ENCODE measurements at places on chromosomes 3 and 15.

DNA sequence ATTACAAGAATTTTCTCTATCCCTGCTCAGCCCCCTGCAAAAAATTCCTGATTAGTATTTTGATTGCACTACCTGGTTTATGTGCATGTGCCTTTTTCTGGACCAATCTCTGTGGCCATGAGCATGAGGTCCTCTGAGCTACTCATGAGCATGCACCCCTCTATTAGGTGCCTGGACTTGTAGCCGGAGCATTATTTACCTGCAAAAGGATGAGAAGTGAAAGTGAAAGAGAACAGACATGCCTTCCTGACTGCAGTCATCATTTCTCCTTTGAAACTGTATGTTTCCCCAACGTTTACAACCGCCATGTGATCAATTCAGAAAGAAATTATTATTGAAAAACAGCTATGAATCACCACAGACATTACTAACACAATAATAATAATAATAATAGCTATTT lies 1008.8 kb downstream of the ROBO2 start:
- DNase-seq, result no peak

DNA sequence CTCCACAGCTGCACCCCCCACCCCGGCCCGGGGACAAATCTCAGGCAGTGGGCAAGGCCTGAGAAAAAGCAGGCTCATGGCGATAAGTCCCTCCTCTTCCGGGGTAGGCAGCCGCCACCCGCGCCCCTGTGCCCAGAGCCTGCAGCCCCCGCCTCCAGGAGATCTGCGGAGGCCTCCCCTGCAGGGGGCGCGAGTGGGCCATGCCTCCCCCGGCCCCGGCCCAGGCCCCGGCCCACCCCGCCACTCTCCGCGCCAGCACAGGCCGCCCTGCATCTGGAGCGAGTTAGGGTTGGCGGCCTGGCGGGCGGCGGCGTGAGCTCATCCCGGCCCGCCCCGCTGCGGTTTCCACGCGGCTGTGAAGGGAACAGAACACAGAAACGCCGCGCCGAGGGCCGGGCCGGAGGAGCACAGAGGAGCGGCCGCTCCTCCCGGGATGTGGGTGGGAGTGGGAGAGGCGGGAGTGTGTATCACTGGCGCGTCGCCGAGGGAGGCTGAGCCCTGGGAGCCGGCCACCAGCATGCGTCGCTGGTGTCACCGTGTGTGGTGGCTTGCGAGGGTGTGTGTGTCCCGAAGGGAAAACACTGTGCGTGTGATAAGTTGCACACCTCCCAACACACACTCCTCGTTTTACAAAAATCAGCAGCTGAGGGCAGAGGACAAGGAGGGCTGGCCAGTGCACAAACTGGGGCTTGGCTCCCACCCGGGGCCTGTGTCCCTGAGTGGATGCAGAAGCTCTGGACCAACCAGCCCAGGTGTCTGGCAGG lies 17.2 kb downstream of the MYL3 start:
- peak; percentile 80 for DNase-seq

DNA sequence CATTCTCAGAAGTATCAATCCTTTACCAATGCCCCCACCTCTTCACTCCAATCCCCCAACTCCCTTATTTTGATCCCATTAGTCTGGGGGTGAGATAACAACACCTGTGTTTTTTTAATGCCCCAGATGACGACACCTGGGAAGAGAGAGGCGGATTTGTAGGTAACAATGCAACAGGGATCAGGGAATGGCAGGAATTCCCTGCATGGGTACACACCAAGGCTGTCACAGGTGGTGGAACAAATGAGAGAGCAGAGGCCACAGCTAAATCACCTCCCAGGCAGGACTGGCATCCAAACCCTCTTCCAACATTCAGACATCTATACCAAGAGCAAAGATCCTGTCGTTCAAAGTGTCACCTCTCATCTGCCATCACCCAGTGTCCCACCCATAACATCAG lies 319.2 kb upstream of the TRIM42 start:
- no peak for DNase-seq

DNA sequence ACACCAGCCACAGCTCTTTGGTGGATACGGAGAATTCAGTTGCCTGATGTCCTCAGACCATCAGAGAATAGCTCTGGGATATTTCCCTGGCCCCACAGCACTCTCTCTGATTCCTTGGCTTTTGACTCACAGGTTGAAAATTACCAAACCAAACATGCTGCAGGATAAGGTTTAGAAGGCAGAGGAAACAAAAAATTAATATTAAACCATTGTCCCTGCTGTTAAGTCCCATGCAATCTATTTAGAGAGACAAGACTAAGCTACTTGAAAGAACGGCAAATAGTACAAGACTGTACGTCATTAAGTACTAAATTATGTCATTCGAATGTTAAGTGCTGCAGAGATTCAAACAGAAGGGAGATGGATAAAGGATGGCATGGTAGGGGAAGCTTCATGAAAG lies 501.4 kb downstream of the MECOM start:
- no peak for DNase-seq

DNA sequence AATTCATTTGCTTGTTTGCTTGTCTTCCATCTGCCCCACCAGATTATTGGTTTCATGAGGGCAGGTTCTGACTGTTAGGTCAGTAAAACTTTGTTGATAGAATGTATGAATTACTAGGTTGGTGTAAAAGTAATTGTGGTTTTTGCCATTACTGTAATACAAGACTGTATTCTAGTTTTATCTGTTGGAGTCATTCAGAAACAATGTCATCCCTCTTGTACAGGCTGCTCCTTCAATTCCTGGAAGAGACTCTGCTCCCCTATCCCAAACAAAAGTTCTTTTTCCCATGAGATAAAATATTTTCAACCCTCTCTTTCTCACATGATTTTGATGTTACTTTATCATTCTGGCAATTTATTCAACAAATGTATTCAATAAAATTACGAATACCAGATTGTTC lies 115.0 kb downstream of the CHST2 start:
- DNase-seq, result no peak

DNA sequence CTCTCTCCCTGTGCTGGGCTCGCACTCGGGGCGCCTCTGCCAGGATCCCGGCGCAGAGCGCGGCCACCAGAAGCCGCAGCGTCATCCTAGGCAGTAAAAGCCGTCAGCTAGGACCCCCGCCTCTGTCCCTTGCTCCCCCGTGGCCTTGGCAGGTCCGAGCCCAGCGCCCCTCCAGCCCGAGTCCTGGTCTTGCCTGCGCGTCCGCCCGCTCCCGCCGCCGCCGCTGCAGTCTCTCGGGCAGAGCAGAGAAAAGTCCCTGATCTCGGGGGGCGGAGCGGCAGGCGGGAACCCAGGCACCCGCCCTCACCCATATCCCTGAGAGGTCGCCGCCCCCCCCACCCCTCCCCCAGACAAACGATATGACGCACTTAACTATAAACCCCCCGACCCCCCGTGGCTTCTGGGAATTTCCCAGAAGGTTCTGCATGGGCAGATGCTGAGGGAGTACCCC lies at the start of gene COL7A1:
Gene COL7A1, minus strand, starts transcription at position 255 of the 451 bp plus-strand sequence. Its CDS starts 170 bp downstream, at position 85.
- no peak for DNase-seq

DNA sequence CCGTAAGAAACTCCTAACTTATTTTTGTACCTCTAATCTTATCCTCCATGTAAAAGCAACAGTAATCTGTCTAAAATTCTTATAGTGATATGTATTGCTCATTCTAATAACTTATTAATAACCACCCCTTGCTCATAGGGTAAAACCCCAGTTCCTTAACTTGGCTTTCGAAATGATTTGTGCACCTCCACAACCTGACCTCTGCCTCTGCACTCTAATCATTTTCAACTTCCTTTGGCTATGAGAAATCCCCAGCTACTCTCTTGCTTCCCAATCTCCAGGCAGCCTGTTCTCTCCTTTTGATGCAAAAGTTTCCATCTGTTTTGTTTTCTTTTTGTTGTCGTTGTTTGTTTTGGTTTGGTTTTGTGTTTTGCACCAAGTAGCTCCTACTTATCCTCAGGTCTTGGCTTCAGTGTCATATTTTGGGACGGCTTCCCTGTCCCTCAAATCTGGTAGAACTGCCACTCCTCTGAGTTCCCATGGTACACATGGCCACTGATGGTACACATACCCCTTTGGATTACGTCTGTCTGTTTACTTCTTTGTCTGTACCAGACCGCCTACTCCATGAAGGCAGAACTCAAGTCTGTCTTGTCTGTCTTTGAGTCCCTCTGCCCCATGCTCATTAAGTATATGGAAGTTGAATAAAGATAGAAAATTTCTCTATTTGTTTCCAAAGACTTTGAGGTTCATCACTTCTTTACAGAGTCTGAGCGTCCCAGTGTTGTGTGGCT lies 105.6 kb upstream of the TGFBR2 start:
- no peak for DNase-seq

DNA sequence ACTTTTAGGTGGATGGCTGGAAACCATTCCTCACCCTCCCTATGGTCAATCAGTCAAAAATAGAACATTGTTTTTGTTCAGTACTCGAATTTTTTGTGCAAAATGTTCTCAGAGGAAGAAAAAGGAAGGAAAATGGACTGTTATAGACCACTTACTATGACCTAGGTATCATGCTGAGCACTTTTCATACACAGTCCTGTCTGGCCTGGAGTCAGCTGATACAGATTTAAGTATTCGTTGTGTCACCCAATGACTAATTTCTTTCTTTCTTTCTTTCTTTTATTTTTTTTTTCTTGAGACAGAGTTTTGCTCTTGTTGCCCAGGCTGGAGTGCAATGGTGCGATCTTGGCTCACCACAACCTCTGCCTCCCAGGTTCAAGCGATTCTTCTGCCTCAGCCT lies 29.1 kb upstream of the TNIK start:
- no peak for DNase-seq

DNA sequence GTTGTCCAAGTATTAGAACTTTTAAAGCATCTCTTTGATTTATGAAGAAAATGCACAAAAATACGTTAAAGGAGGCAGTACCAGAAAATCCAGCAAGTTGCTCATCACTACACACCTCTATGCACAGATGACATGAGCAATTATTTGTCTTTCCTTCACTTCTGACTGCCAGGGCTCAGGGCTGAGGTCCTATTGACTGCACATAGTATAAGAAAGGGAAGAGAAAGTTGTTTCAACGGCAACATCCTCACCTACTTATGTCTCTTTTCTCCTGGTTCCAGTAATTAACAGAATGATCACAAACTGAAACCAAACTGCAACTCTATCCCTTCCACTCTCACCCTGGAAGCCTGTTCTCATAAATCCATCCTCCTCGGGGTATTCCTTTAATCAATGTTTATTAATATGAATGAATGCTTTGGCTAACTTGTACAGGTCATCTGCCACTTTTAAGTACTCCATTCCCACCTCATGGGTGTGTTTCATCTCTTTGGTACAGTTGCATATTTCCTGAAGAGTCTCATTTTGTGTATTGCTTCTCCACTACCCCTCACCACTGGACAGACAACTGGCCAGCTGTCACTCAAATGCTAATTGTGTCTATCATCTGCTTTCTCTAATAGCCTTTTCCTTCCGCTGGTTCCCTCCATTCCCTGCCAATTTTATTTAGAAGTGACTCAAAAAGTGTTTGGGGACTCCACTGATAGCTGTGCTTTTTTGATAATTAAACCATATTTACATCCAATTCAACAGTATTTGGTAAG lies 34.5 kb downstream of the RAB27A start:
- no peak for DNase-seq

DNA sequence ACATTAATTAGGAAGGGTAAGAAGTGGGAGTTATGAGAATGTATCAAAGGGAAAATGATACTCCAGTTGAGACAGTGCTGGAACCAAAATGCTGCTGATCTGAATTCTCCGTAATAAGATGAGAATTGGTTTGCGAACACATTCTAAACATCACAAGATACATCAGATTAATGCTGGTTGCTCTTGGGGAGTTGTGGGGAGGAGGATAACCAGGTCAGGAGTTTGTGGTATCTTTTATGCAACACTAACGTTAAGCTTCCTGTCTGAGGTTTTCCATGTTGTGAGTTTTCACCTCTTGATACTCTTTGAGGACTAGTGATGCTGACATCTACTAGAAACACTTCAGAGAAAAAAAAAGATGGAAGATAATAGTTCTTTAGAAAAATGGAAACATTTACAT lies 47.2 kb downstream of the PPARG start:
- no peak for DNase-seq

GRCh38 chr3:9881441-9881840 lies 1.4 kb upstream of the CIDEC start:
- no peak for DNase-seq

GRCh38 chr15:49953421-49953820 lies 165.6 kb downstream of the ATP8B4 start:
- DNase-seq, result no peak

- DNase-seq, result no peak
Measured at GRCh38 chr3:143081844-143082778, 37.5 kb upstream of the CHST2 start.

DNA sequence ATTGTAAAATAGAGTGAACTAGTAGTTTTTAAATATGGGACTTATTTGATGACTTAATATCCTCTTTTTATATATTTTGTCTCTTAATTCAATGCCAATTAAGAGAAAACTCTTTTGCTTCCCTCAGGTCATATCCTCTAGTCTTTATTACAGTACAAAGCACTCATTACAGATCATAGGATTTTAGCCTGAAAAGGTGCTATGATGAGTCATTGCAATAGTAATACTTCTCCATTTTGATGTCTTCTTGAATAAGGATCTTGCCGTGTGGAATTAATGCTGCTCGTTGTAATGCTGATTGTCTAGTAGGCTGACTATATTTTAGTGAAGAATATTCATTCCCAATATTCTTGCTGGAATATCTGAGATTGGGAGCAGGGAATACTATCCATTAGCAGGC lies 612.2 kb upstream of the GOLIM4 start:
- no peak for DNase-seq

DNA sequence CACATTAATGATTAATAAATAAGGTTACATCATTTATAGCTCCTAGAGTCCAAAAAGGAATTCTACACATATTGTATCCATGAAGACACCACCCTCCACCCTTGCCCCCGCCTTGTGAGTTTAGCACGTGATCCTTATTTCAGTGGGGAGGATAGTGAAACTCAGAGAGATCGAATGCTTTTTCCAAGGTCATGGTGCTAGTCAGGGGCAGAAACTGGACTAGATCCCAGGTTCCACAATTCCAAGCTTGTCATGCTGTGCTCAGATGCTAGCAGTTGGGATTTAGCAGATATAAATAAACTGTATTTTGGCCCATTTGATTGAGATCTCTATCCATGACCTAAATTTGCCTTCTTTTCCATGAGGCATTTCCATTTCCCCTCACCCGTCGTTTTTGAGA lies 227.4 kb upstream of the THRB start:
- DNase-seq, result no peak

GRCh38 chr3:25056036-25056755 lies 371.9 kb upstream of the RARB start:
- DNase-seq, result no peak

GRCh38 chr3:190892395-190892902 lies 30.0 kb upstream of the GMNC start:
- DNase-seq, result no peak

GRCh38 chr3:146550743-146551510 lies 6.5 kb upstream of the PLSCR1 start:
- DNase-seq, result no peak
